NCI-H2081 (cell line): ENCODE measurements at places on chromosomes 2 and 18.
A peak's percentile ranks its signal among the peaks of the same experiment; 100 is the strongest.

DNA sequence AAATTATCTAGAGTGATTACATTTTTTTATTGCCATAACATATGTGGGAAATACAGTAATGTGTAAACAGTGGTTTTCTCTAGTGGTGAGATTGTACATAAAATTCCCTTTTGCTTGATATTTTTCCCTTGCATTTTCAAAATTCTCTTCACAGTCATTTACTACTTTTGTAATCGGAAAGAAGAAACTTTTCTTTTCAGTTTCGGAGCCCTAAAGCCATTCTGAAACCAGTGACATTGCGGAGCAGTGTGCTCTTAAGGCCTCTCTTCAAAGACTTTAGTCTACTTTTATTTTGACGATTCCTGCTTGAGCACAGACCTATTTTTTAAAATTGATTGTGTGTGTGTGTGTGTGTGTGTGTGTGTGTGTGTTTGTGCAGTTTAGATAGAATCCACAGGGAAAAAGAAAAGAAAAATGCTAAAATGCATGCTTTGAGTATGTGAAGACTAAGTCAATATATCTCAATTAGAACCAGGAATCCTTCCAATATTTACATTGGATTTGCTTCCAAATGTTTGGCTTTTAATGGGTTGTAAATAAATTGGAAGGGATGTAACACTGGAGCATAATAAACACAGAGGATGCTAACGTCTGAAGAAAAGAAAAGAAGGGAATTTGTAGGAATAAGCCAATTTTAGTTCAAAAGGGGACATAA is 357.4 kb downstream of the RND3 start:
- DNase-seq, result peak; percentile 47

GRCh38 chr2:205858275-205858674 is 176.0 kb downstream of the NRP2 start:
- no peak for DNase-seq

DNA sequence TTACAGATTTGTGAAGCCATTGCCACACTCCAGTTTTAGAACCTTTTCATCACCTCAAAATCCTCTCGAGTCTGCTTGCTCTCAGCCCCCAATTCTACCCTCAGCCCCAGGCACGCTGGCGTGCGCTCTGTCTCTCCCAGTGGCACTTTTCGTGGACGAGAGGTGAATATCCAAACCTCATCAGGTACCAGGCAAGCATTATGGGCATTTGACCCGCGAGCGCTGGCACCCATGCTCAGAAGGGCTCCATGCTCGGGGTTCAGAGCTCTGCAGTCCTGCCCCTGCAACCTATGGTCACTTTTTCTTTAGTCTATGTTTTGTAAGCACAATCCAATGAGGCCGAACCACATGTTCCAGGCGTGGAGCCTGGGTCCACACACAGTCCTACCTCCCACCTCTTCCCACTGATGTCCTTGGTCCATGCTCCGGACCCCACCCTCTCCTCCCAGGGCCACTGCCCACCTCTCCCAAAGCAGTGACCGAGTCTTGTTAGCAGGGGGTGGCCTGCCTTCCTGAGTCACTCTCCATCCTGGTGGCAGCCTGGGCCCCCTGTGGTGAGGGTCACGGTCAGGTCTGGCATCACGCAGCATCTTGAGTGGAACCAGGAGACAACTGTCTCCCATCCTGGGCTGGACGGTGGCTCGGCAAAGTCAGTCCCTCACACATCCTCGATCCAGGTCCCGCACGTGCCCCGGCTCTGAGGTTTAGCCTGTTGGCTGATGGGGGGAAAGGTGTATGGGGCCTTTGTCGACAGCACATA is 256.9 kb downstream of the NDUFA10 start:
- no peak for DNase-seq

DNA sequence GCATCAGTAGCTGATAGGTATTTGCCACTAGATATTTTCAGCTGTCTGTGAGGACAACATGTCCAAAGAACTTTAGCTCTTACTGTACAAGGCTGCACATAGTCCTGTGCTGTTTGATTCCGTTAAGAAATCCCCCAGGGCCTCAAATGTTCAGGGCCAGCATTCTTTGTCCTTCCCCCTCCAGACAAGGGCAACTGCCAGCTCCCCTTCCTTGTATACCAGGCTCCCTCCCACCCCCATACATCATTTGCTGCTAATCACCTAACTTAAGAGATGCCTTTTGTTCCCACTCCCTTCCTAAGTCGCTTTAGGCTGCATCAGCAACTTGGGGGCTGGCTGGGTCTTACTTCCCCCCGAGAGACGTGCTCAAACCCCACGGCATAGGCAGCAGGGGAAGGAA is 138.7 kb downstream of the CDH20 start:
- DNase-seq, result no peak

DNA sequence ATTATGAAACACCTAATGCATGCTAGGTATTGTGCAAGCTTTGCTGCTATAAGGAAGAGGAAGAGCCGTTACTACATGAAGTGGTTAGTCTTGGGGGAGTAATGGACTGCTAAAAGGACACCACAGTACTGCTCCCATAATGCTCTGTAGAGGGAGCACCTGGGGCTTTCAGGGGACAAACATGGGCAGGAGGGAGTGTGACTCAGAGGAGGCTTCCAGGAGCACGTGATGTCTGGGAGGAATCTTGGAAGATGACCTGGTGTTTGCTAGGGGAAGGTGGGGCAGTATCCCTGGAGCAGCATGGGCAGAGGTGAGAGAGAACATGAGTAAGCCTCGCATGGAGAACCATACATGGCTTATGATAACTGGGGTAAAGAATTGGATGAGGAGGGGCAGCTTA is 18.8 kb downstream of the MAPK4 start:
- DNase-seq, result no peak

GRCh38 chr2:119463990-119464389 is 32.3 kb downstream of the TMEM37 start:
- DNase-seq, result no peak

GRCh38 chr2:56177420-56178220 is 6.2 kb upstream of the CCDC85A start:
- DNase-seq, result no peak

- no peak for DNase-seq
Observed at GRCh38 chr2:197159661-197160211, 150.8 kb downstream of the ANKRD44 start.

- no peak for DNase-seq
Observed at GRCh38 chr2:138959031-138959430, 178.8 kb upstream of the NXPH2 start.

- no peak for DNase-seq
Observed at GRCh38 chr2:143397884-143398614, 268.8 kb downstream of the ARHGAP15 start.

DNA sequence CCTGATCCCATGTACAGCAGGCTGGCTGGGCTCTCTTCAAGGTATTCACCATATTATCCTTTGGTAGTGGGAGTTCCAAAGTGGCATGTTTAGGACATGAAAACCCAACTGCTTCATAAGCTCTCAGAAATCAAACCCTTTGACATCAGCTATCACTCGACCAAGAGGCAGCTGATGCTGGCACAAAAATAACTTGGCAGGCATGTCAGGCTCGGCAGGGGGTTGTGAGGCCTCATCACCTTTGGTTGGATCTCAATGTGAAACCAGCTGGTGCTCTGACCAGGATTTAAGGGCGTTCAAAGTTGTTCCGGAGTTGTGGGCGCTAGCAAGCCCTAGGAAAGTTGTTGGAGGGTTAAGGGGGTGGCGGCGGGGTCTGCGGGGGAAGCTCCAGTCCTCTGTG is 171.9 kb downstream of the FHOD3 start:
- DNase-seq, result no peak

DNA sequence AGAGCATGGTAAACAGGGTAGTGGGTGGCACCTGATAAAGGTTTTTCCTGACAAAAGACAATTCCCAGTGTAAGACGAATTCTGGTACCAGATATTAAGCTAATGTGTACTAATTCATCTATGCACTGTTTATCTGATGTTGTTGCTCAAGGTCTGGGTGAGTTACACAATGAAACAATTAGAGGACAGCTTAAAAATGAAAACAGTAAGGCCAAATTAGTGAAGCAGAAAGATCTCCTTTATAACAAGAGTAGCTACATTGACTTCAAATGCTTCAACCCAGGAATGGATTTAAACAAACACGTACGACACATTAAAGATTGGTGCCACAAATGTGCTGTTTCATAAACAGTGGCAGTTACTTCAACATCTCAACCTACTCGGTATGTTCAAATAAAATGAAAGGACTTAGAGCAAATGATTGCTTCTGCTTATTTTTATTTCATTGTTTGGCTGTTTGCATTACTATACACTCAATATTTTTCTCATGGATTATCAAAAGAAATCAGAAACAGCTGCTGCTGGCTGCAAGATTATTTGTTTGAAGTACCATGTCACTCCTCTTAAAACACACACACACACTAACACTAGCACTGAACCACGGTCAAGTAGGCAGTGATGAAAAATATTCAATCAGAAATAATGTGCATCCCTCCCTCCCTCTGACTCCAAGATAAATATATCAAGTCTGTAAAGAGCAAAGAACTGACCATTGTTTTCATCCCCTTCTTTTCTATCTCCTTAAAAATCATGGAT is 94.4 kb upstream of the RND3 start:
- no peak for DNase-seq

DNA sequence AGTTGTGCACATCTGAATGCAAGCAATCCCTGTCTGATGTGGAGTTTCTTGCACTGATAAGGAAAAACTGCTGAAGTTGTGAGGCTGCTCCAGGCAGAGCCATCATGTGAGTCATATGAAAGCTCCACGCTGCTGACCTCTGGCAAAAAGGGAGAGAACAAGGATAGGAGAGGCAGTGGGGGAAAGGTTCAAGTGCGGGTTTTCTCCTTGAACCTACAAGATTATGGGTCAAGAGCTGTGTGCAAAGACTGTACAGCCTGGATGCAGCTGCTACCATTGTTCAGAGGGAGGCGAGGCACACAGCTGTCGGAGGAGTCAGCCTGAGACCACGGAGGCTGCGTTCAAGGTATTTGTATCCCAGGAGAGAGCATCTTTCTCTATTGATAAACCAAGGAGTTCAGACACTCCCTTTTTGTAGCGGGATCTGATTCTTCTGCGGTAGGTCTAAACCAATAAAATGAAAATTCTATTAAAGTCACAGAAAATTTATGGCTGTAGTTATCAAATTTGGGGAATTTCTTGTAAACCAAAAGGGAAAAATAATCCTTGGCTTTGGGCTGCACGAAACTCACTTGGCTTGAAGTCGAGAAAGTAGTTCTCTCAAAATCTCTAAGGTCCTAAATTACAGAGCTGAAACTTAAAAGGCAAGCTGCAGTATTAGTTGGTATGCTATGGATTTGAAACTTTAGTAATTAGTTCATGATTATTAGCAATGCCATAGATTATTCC is at the start of gene CDK15:
CDK15 (plus strand) TSS at position 96 of the 729 bp plus-strand sequence; CDS start at position 224, 128 bp downstream.
- no peak for DNase-seq

GRCh38 chr2:45781464-45781811 is 130.0 kb downstream of the PRKCE start:
- DNase-seq, result no peak

GRCh38 chr2:167966937-167967913 is 280.2 kb downstream of the STK39 start:
- no peak for DNase-seq

GRCh38 chr18:70366670-70367069 is 77.8 kb downstream of the SOCS6 start:
- no peak for DNase-seq

GRCh38 chr2:136065907-136066306 is 52.0 kb downstream of the CXCR4 start:
- DNase-seq, result no peak

DNA sequence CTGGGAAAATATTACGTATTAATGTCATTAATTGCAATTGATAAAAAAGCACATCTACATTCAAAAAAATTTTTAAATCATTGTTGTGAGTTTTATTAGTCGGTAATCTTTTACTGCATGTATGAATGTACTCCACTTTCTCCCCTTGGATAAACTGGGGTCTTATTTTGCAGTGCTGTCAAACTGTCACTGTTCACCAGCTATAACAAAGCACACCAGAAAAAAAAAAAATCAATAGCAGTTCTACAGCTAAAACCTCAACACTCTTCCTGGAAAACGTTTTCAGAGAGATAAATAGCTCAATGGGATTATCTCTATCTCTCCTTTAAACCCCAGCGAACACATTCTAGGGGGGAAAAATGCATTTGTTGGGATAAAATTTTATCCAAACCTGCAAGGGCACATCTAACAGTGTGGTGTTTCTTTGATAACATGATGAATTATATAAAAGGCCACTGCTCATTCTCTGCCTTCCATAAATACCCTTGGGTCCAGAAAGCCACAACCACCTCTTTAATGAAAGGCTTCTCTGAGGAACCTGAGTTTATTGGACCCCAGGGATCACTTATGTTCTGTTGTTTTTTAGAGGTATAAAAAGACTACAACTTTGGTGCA is 219.9 kb downstream of the CDH20 start:
- no peak for DNase-seq

GRCh38 chr2:231361701-231362554 is 33.6 kb upstream of the B3GNT7 start:
- no peak for DNase-seq

- no peak for DNase-seq
Observed at GRCh38 chr2:162342321-162342720, 1.6 kb upstream of the GCA start.

DNA sequence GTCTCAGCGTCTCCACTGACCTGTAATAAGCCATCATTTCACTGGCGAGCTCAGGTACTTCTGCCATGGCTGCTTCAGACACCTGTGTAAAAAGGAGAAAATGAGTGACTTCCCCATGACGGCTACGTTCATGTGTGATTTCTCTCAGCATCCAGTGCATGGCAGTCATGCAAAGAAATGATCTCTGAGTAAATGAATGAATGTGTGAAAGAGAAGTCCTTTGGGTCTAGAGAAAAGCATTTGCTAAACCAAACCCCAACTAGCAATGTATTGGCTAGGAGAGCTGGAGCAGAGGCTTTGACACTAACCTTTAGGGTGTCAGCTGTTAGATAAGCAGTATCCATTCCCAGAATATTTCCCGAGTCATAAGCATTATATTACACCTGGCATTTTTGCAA is 417 bp downstream of the IL1B start:
- no peak for DNase-seq

DNA sequence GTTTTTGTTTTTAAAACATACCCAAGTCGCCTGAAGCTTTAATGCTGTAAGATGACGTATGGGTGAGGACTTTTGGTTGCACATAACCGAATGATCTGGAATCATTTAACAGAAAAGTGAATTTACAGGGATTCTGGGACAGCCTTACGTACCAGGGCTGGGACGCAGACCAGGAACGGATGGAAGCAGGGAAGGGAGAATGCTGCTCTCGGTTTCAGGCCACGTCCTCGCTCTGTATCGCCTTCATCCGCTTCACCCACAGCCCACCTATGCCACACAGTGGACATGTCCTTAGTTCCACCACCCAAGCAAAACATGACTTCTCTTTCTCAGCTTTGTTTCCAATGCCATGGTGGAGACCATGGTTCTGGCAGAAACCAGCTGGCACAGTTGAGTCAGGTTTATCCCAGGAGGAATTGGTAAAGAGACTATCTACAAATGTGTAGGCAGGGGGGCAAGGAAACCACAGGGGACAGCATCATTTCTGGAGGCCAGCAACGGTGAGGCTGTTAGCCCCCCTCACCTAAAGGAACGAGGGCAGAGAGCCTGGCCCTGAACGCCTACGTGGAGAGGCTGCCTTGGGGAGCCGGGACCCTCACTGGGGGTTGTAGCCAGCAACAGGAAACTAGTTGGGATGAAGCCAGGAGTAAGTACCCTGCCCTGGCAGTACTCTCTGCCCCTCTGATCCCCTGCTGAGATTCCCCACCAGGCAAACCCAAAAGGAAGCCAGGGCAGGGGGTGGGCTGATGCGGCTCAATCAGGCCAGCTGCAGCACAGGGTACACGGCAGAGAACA is 132.5 kb downstream of the NDUFA10 start:
- DNase-seq, result no peak

- DNase-seq, result no peak
Observed at GRCh38 chr2:85173909-85174308, 40.7 kb downstream of the TCF7L1 start.
